ENCODE measurements at places on chromosomes 1 and 21. TPM values are rescaled to one million over a fixed set of nuclear protein-coding genes. Genes with fewer than 3 reads are reported as not detected.

TNFRSF25 gene
- total RNA-seq: 79.8 TPM

ASCL5 gene
- not detected for total RNA-seq

U2AF1 gene
- total RNA-seq: 18.6 TPM

CHODL gene
- total RNA-seq: 0.21 TPM

XKR8 gene
- total RNA-seq: 7.2 TPM

OR2T11 gene
- not detected for total RNA-seq

SLC39A1 gene
- 90.2 TPM for total RNA-seq

IL20 gene
- total RNA-seq: not detected

TOMM20 gene
- 90.5 TPM for total RNA-seq

LDLRAD2 gene
- total RNA-seq: not detected
